ENCODE measurements at places on chromosomes 3 and 15.

GRCh38 chr3:43998836-43999727 is 242.6 kb upstream of the TOPAZ1 start:
- DNase-seq = peak; percentile 64

- no peak for DNase-seq
Measured at GRCh38 chr3:188394623-188395022, 240.7 kb downstream of the LPP start.

- peak; percentile 36 for DNase-seq
Measured at GRCh38 chr3:190101320-190102011, 19.2 kb downstream of the P3H2 start.

GRCh38 chr3:13853256-13853977 is 26.5 kb downstream of the WNT7A start:
- DNase-seq = no peak

DNA sequence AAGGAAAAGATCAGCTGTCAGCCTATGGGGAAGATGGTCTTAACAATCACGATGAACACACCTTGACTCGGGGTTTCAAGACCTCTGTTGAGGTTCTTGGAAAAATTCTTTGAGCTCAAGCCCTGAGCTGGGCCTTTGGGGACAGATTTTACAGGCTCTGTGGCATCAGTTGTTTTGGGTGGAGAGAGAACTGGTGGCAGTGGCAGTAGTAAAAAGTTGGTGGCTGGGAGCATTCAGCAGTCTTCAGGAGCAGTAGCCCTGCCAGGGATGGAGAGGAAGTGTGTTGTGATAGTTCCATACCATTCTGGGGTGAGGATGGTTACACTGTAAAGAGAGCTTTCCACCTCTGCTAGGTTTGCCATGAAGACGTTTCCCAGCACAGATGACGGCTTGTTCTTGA is 4.9 kb upstream of the KY start:
- DNase-seq = no peak

DNA sequence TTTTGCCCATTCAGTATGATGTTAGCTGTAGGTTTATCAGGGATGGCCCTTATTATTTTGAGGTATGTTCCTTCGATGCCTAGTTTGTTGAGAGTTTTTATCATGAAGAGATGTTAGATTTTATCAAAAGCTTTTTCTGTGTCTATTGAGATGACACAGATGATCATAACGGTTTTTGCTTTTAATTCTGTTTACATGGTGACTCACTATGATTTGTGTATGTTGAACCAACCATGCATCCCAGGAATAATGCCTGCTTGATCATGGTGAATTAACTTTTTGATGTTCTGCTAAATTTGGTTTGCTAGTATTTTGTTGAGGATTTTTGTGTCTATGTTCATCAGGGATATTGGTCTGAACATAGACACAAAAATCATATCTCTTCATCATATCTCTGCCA is 8.3 kb downstream of the GPR156 start:
- DNase-seq = no peak

DNA sequence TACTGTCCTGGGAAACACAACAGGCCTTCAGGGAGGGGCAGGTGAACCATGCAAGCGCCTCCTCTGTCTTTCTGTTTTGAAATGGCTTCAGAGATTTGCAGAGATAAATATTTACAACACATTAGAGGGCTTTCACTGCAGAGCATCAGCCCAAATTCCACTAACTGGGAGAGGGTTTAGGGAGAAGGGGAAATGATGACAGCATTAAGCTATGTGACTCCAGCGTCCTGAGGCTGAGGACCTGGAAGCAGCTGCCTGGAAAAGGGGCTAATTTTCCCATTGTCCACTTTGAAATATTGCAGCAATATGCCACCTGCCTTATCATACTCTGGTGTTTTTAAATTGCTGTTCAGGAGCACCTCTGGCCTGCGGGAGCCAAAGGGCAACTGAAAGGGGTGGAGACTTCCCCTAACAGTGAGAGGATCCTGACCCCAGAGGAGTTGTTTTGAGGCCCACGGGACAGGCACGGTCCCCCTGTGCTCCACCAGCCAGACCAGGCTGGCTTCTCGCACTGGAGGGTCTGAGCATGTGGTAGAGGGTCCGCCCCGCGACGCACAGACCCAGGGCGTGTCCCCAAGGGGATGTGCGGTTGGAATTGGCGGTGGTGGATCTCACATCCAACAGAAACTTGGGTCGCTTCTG is 110.6 kb downstream of the XXYLT1 start:
- DNase-seq = peak; percentile 67

GRCh38 chr3:72896996-72897757 is 9.3 kb downstream of the GXYLT2 start:
- DNase-seq = peak; percentile 62

DNA sequence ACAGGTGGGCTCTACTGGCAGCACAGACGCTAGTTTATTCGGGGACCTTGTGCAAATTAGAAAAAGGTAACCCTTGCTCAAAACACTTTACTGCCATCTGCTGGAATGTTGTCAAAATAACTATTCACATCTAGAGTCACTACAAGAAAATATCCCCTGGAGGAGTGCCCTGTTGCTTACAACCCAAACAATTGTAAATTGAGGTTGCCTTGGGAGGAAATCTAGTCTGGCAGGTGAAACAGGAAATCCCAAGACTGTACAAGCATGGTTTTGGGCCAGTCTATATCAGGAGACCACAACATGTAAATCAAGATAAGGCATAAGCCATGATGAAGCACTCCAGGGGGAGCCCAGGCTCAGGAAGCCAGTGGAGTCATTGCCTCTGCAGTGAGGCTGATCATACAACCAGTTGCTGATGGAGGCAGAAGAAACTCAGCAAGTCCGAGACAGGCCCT is 136.8 kb upstream of the ACP3 start:
- DNase-seq = peak; percentile 78

GRCh38 chr3:48566401-48566760 is 2.8 kb upstream of the UCN2 start:
- DNase-seq = no peak

- no peak for DNase-seq
Measured at GRCh38 chr3:120532969-120533368, 63.2 kb upstream of the NDUFB4 start.

DNA sequence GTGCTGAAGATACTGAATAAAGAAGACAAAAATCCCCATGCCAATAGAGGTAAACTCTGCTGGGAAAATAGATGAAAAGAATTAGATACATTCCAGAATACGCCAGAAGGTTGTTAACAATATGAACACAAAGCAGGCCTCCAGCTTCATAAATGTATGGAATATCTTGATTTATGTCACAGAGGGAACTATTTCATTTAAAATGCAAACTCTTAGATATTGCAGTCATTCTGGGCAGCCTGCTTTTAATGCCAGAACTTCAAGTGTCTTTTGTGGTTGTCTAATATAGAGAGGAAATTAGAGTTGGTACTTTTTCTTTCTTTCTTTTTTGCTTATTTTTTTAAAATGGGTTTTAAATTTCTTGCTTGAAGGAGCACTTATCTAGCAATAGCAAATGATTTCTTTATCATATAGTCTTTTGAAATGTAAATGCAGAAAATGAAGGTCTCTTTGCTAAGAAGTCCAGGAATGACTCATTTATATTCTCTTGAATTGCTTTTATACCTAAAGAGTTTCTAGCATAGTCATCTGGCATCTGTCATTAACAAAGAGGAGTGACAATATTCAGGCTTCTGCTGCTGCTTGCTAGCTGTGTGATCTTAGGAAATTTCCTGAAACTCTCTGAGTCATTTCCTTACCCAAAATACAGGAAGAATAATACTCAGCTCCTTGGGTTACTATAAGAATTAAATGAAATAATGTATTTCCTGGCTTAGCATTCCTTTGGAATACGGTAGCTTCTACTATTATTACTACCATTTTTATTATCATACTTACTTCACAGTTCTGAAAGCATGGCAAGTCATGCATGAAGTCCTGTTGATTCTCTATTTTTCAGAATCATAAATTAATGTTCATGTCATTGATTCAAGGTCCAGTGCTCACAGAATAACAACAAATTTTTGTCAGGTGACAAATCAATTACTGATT is 527.6 kb downstream of the DIPK2A start:
- no peak for DNase-seq

- DNase-seq = no peak
Measured at GRCh38 chr3:97257942-97258697, 443.7 kb downstream of the EPHA6 start.

DNA sequence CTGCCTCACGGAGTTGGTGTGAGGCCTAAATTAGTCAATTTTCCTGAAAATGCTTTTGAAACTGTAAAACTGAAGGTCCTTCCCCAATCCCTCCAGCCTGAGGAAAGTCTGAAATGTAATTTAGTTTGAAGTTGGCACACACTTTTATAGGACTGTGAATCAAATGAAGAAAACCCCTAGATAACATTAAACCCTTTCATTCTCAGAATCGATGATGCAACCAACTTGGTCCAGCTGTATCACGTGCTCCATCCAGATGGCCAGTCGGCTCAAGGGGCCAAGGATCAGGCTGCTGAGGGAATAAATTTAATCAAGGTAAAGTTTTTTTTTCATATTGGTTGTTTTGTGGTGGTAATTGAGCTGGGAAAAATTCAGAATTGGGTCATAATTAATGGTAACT is 11.7 kb downstream of the MRPS22 start:
- DNase-seq = peak; percentile 47

GRCh38 chr3:141056751-141057171 is 5.6 kb downstream of the SPSB4 start:
- DNase-seq = no peak

GRCh38 chr15:69275933-69276560 is 22.7 kb upstream of the PAQR5 start:
- DNase-seq = no peak

GRCh38 chr3:177358091-177358976 is 161.1 kb upstream of the TBL1XR1 start:
- DNase-seq = peak; percentile 60
